ENCODE measurements at places on chromosomes 7 and 10.

DNA sequence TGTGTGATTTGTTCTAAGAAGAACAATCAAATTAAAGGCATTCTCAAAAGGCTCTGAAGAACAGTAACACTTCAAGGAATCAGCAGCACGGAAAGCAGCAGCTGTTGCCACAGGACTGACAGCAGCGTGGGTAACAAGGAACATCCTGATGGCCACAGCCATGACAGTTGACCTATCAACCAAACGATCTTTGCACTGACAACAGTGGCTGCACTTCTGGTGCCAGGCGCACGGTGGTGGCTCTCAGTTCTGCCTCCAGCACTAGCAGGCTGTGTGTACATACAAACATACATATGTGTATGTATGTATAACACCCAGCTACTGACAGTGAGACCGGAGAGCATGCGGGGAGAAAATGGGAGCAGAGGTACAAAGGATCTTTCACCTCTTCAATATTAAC, 114.1 kb downstream of the ZFAND4 start:
- DNase-seq: no peak

GRCh38 chr10:132847856-132848255, 61.9 kb upstream of the NKX6-2 start:
- DNase-seq: no peak

DNA sequence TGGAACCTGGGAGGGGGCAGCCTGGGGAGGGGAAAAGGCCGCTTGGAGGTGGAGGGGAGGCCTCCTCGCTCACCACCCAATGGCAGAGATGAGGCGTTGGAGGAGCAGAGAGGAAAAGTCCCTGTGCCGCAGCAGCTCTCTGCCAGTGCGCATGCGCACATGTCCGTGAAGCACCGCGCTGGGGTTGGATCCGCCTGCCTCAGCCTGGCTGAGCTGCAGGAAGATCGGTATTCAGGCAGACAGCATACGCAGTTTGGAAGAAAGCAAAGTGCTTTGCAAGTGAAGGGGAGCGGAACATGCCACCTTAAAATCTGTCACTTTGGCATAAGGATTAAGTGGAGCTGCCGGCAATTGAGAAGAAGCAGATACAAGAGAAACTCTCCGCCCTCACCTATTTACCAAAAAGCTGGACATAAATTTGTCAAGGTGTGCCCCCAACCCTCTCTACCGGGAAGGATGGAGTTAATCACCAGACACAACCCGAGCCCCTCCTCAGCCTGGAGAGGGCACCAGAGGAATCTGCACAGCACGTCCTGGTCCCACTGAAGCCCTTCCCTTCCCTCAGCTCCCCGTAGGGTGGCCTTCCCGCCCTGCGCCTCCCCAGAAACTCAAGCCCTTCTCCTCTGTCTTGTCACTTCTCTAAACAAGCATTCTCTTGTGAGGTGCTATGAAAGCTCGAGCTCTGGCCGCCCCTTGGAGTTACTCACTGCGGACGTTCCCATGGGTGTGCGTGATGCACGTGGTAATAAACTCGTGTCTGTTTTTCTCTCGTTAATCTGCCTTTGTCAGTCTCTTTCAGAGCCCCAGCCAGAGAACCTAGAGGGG, 32.2 kb upstream of the TMEM72 start:
- peak; percentile 59 for DNase-seq

DNA sequence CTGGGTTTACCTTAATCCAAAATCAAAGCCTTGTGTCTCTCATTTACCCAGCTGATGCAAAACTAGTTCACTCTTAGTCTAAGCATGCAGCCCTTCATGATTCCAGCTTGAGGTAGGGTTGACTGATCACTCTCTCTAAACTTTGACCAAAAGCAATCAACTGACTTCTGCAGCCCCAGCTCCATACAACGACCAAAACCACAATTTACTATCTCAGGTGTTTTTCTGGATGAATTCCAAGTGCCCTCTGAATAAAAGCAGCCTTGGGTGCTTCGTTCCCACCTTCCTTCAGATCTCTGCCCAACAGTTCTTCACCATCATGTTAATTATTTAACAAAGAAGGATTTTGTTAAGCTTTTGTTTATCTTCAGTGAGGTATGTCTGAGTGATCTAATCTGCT, 62.6 kb downstream of the CCDC6 start:
- no peak for DNase-seq

- no peak for DNase-seq
Observed at GRCh38 chr10:11687357-11687771, 54.8 kb upstream of the ECHDC3 start.

- no peak for DNase-seq
Observed at GRCh38 chr7:32164341-32164996, 94.3 kb upstream of the PDE1C start.

DNA sequence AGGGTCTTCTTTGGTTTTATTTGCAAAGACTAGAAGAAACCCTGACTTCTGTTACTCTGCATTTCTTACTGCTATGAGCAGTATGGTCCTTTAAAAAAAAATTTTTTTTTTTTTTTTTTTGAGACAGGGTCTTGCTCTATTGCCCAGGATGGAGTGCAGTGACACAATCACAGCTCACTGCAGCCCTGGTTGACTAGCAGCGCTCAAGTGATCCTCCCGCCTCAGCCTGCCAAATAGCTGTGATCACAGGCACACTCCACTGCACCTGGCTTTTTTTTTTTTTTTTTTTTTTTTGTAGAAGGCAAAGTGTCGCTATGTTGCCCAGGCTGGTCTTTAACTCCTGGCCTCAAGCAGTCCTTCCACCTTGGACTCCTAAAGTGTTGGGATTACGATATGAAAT, 17.4 kb downstream of the CNNM2 start:
- peak; percentile 58 for DNase-seq

DNA sequence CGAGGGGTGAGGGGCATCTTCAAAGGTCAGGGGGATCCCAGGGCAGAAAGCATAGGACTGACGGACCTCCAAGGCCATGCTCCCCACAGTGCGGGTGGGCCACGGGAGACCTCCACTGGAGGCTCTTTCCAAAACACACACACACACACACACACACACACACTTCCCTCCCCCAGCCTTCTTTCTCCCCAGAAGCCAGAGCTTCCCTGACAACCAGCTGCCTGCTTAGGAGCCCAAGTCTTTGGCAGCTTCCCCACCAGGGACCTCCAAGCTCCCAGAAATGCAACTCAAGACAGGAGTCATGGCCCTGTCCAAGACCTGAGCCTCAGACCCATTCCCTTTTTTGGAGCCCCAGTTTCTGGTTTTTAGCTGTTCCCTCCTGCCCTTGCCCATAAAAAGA, 710 bp upstream of the C10orf105 start:
- no peak for DNase-seq

DNA sequence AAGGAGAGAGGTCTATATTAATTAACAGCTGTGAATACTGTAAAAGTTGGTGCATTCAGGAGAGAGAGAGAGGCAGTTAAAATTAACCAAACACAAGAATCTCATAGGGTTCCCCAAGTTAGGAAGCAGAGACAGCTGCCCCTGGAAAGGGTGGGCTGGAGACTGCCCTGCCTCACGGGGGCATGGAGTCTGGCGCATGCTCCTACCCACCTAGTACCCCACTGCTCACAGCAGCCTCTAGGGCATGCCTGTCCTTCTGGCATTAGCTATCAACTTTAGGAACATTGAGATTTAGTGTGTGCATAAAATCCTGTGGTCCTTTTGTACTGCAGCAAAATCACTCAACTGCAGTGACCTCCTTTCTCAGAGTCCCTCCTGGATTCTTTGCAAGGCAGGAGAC, 710.1 kb downstream of the SORCS3 start:
- no peak for DNase-seq

- no peak for DNase-seq
Observed at GRCh38 chr10:86855513-86855912, 99.1 kb downstream of the BMPR1A start.

- no peak for DNase-seq
Observed at GRCh38 chr7:8185926-8186683, 75.9 kb downstream of the ICA1 start.

DNA sequence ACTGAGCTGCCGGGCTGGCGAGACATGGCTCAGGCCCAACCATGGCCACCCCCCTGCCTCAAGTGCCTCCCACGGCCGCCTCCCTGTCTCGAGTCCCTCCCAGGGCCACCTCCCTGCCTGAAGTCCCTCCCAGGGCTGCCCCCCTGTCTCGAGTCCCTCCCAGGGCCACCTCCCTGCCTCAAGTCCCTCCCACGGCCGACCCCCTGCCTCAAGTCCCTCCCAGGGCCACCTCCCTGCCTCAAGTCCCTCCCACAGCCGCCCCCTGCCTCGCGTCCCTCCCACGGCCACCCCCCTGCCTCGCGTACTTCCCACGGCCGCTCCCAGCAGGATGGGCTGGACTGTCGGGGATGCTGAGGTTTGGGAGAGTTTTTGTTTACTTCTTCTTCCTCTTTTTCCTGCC, 462.5 kb downstream of the PTPRN2 start:
- no peak for DNase-seq

GRCh38 chr10:48608279-48608681, 3.4 kb upstream of the ARHGAP22 start:
- no peak for DNase-seq

DNA sequence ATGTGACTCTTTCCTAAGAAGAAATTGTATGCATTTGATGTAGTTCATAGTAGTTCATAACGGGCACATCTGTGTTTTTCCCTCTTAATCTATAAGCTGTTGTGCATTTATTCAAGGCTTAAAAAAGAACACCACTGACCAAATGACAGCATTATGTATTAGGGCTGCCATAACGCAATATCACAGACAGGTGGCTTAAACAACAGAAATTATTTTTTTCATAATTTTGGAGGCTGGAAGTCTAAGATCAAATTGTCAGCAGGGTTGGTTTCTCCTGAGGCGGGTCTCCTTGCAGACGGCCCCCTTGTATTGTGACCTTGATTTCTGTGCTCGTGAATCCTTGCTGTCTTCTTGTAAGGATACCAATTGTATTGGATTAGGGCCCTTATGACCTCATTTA, 627 bp upstream of the SSMEM1 start:
- no peak for DNase-seq

DNA sequence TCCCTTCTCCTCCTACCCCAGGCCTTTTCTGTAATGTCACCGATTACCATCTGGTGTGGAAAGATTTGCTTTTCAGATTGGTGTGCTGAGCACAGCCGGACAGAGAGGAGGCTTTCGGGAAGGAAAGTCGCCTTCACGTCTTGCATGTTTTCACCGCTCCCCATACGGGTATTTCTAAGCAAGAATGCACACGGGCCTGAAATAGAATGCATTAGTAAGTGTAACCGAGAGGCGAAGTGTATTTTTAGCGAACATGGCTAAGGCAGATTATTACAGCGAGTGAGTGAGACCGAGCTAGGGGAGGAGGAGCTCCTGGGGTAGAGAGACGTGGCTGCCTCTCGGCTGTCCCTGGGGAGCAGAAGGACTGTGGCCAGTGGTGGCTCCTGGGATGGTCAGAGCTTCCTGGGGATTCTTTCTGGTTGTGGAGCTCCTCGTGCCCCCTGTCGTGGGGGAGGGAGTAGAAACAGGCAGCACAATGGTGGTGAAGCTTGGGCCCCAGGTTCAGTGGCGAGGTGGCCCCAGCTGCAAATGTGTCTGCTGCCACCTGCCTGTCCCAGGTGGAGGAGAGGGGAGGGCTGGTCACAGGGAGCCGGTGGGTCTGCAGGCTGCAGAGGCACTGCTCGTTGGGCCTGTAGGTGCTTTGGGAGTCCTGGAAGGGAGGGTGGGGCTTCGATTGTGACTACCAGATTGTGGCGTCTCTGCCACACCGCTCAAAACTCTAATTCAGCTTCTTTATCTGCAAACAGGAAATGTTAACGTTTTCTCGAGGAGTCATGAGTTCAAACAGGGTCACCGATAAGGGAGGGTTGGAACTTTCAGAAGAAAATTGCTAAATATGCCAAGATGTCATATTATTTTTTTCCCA, 135.8 kb downstream of the CAMK1D start:
- no peak for DNase-seq

DNA sequence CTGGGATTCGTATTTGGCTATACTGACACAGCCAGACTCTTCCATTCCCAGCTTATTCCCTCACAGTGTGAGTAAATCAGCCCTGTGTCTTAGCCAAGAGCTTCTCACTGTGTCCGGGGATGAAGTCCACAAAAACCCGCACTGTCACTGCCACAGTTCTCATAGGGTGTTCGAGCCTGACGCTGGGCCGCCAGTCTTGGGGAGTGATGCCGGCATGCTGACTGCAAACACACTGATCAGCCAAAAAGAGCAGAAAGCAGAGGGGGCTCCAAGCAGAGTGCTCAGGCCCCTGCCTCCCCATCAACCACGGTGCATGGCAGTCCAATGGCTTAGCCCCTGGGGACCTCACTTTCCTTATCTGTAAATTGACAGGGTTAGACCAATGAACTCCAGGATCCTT, 36.7 kb downstream of the C10orf143 start:
- DNase-seq: no peak

- DNase-seq: peak; percentile 21
Observed at GRCh38 chr10:131982185-131982756, 548 bp upstream of the BNIP3 start.

DNA sequence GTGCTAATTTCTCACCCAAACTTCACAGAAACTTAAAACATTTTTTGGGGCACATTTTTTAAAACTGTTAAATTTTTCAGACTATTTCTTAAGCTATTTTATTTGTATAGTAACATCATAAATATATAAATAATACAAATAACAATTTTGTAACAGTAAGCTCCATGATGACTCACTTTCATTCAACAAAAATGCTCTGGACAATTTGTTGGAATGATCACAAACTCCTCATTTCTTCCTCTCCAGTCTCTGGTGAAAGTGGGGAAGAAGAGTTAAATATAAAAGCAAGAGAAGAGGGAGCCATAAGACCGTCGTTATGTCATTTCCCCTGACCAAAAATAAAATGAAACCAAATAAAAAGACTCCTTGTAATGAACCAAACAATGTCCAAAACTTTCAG, 162.4 kb downstream of the AGMO start:
- no peak for DNase-seq

- DNase-seq: no peak
Observed at GRCh38 chr10:30155401-30155800, 96.0 kb upstream of the JCAD start.

DNA sequence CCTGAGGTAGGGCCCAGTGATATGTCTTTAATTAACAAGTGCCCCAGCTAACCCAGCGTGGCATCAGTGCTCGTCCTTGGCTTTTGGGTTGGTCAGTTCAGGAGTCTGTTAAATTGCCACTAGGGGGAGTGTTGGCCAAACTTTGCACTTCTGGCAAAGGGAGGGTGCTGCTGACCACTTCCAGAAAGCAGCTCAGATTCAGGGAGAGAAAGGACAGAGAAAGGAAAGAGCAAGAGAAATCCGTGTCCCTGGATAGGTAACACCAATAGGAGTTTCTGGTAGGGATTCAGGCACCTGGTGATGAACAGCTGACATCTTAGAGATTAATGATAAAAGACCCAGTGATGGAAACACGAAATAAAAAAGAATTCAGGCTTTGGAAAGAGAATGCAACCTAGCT, 243.1 kb upstream of the AOAH start:
- DNase-seq: no peak

GRCh38 chr10:103967448-103968071, 620 bp downstream of the SLK start:
- DNase-seq: peak; percentile 15

All from T-helper 2 cell (primary cell).